Astrocyte (in vitro differentiated cells and primary cell): ENCODE measurements at places on chromosomes 1 and 21.
A peak's percentile ranks its signal among the peaks of the same experiment; 100 is the strongest.

DNA sequence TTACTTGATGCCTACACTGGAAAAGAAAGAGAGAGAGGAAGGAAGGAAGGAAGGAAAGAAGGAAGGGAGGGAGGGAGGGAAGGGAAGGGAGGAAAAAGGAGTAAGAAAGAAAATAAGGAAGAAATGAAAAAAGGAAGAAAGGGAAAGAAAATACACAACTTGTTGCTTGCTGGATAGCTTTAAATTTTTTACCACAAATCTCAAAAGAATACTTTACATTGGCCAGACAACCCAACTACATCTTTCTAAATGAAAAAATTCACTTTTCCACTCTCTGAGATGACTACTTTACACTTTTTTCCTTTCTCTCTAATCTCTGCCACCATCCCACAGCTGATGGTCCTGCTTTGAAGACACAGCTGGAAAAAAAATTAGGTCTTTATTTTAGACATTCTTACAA is 228.9 kb upstream of the FAM78B start:
- DNase-seq, result no peak

DNA sequence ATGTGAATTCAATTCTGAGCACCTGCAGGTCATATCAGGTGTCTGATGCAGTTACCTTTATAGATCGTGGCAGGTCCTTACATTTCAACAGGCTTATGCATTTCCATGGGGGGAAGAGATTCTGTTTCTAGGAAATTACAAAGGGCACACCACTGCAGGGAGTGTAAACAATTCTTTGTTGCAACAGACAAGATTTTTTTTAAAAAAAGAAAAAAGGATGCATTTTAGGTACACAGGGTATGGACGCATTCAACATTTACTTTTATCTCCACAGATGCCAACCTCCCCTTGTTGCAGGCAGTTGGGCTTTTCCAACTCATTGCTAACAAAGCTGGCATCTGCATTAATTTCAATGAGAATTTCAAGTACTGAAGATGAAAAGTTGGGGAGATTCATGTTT is 13.5 kb upstream of the TEKT2 start:
- no peak for DNase-seq

DNA sequence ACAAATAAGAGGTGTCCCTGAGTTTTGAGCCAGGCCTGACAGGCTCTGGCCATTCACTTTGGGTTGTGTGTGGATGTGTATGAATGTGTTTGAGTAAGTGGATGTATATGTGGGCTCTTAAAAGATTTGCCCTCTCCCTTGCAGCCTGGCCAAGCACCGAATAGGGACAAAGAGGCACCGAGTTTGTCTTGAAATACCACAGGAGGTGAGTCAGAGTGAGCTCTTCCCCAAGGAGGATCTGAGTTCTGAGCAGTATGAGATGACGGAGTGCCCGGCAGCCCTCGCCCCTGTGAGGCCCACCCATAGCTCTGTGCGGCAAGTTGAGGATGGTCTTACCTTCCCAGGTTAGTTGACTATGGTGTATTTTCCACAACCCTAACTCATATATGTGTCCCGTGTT is 19.0 kb downstream of the KDM4A start:
- peak; percentile 50 for DNase-seq

GRCh38 chr1:22238356-22239224 is 95.7 kb upstream of the WNT4 start:
- no peak for DNase-seq

DNA sequence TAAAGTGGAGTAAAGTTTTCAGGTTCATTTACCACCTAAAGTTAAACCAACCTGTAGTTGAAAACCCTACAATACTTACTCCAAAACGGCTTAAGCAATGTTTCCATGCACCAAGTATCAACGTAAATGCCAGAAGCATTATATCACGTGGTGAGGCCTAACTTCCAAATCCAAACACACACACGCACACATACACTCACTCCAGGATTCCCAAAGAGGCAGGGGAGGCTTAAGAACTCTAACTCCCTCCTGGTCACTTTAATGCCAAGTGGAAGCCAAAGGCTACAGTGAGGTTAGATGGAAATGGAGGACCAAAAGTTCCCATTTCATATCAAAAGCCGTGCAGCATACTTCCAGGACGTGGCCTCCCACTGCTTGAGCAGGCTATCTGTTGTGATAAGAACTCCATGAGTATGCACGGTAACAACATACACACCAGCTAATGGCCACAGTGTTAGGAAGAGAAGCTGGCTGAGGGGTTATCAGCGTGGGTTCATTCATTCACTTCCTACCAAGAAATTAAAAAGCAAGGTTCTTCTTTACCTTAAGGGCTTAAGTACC is 224.1 kb downstream of the SLC45A1 start:
- DNase-seq, result peak; percentile 27

- DNase-seq, result peak; percentile 61
Measured at GRCh38 chr1:227170361-227171166, 147.7 kb downstream of the CDC42BPA start.

DNA sequence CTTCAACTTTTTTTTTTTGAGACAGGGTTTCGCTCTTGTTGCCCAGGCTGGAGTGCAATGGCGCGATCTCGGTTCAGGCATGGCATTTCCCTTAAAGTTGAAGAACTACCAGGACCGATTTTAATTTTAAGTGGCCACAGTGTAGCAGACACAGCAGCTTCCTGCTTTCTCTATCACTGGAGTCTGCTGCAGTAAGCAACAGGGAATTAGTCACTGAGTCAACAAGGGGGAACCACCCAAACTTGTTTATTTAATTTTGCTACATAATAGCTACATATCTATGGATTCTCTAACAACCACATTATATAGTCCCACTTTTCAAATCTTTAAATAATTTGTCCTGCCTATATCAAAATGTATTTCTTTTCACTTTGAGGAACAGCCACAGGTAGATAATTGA is 12.5 kb upstream of the TNNI3K start:
- no peak for DNase-seq

- no peak for DNase-seq
Measured at GRCh38 chr1:111943846-111944749, 45.4 kb downstream of the KCND3 start.

GRCh38 chr1:95832370-95832769 is 598.4 kb downstream of the RWDD3 start:
- no peak for DNase-seq

DNA sequence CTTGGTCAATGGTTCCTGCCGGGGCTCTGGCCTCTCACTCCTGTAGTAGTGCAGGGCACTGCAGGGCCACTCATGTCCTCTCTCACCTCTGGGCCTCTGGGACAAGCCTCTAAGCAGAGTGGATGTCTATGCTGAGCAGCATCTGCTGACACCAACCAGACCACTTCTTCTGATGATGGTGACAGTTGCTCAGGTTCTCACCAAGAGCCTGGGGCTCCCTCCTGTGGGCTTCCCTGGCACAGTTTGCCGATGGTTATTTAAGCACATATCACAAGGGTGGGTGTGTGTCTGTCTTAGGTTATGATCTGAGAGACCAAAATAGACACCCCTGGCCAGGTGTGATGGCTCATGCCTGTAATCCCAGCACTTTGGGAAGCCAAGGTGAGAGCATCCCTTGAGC is 17.4 kb upstream of the GPR137B start:
- DNase-seq, result no peak

DNA sequence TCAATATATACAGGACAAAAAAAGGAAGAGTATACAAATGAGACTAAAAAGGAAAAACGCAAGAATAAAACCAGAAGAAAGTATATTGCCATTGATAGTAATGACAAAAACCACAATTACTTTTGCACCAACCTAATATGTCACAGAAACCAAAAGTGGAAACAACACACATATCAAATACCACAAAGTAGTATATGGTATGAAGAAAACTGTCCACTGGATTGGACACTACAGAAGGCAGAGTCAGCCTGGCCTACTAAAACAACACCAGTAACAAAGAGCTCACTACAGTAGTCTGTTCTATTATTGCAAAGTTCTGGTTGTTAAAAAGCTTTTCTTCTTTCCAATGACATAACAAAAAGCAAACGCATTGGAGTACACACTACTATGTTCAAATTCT is 17.7 kb downstream of the TESK2 start:
- DNase-seq, result no peak

DNA sequence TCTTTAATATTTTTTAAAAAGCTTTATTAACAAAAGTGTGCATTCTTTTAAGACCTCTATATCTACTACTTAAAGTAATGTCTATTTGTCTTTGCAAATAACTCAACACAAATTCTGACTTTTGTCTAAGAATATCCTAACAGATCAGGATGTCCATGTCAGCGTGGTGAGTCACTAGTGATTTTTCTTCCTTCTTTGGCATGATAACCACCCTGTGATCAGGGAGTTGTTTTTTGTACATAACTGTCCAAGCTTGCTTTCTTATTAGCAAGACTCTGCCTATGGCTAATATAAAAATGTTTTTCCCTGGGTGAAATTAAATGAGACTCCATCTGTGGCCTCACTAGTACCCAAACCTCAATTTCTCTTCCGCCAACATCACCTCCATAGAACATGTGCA is 688.9 kb upstream of the ADGRL2 start:
- peak; percentile 54 for DNase-seq

- DNase-seq, result no peak
Measured at GRCh38 chr21:28509031-28509430, 483.6 kb downstream of the LTN1 start.

DNA sequence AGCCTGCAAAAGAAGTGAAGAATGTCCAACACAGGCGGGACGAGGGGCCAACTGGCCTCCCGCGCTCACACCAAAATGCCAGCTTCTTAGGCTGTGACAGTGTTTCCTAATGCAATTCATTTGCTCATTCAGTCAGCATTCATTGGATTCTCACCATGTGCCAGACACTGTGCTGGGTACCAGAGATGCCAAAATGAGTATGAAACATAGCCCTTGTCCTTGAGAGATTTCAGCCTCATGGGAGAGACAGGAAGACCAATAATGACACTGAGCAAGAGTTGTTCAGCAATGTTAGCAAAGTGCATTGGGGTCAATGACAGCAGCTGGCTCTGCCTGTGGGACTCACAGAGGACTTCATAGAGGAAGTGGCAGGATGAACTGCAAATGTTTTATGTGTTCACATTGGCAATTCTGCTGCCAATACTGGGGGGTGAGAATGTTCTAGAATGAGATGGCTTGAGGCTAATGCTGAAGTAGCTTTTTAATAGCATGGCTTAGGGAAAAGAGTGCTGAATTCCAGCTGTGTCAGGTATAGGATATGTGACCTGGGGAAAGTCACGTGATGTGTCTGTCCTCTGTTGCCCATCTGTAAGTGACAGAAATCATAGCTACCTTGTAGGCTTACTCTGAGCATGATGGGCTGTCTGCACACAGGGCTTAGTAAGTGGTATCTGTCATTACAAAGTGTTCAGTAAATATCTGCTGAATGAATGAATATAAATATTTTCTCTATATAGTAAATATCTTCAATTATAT is 58.3 kb upstream of the KIF26B start:
- no peak for DNase-seq

- no peak for DNase-seq
Measured at GRCh38 chr1:66400660-66401059, 133.3 kb upstream of the SGIP1 start.

- DNase-seq, result peak; percentile 32
Measured at GRCh38 chr1:22673486-22674409, 20.7 kb downstream of the C1QB start.

GRCh38 chr1:24702511-24703293 is 42.5 kb upstream of the CLIC4 start:
- peak; percentile 93 for DNase-seq

DNA sequence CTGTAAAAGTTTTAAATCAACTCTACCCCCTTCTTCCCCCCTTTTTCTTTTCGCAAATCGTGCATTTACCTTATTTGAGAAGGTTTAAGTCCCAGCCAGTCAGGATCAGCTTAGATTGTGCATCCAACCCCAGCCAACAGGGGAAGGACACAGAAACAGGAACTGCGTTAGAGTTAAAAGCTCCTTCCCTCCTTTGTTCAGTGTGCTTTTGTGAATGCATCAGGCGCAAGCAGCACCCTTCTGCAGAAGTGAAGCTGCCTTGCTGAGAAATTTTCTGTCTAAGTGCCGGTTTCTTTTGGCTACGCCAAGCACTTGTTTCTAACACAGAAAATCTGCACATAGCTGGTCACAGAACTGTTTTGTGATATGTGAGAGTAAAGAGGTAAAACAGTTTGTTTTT is 56.2 kb upstream of the PRRC2C start:
- no peak for DNase-seq

GRCh38 chr1:187842406-187843165 is 1013.8 kb downstream of the PLA2G4A start:
- peak; percentile 34 for DNase-seq

DNA sequence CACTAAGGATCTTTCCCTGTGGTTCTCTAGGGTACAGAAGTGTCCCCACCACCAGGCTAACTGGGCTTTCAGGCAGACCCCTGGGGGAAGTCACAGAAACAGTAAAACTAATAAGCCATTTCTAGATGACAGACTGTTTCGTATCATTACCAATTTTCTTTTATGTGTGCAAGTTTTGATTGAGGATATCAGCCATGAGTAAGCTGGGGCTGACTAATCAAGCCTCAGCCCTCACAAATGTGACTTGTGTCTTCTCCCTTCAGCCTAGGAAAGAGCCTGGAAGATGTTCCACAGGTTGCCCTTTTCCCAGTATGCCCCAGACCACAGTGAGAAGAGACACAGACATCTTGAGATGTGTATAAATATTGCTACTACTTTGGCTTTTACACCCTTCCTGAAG is 10.5 kb downstream of the PTGFRN start:
- DNase-seq, result no peak

GRCh38 chr21:30083225-30083945 is 83.2 kb downstream of the CLDN17 start:
- no peak for DNase-seq
